ENCODE measurements at places on chromosomes 5 and 9.

DNA sequence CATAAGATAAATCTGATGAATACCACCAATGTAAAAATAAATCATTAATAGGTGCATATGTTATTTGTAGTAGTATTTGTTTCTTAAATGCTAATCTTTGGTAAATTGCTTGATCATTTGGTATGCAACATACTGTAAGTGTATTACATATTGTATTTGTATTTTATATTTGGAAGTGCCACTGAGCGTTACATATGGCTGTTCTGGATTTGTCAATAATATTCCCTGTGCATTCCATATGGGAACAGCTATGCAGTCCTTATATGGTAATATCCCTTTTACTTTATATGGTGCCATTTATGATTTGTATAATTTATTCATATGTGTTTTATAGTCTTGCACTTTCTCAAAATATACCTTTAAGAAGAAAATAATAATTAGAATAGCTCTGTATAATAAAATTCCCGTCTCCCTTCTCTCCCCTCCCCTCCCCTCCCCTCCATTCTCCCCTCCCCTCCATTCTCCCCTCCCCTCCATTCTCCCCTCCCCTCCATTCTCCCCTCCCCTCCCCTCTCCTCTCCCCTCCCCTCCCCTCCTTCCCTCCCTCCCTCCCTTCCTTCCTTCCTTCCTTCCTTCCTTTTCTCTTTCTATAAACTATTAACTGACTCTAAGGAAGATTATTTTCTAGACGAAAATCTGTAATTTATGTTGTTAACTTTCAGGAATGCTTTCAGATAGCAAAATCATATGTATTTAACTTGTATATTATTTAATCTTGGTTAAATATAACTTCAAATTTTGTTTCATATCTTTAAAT is 241.4 kb downstream of the CSNK1G3 start:
- no peak for DNase-seq

- no peak for DNase-seq
Measured at GRCh38 chr5:20213803-20214202, 225.8 kb upstream of the CDH18 start.

DNA sequence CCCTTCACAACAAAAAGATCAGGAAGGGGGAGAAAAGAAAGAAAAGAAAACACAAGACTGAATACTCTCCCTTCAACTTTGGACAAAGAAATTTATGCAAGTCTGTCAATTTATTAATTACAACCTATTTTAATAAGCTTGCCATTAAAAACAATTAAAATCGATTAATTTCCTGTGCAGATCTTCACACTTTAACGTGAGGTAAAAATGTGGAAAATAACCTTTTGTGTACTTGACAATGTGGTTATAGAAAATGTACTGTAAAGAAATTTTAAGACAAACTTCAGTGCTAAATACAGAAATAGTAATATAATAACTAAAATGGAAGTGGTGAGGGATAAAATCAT is 2.7 kb upstream of the MLLT3 start:
- no peak for DNase-seq

- no peak for DNase-seq
Measured at GRCh38 chr9:126672634-126673284, 59.0 kb downstream of the LMX1B start.

DNA sequence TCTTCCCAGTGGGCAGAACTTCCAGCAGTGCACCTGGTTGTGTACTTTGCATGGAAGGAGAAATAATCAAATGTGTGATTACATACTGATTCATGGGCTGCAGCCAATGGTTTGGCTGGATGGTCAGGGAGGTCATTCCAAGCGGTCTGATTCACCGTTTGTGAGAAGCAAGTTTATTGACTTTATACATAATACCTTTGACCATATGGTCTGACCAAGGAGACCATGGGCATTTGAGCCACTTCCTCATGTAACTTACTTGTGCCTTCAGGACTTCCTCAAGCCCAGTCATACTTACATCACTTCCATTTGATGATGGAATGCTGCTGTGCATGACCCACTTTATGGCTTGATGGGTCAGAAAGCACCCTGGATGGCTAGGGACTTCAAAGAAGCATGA is 41.1 kb downstream of the DAP start:
- no peak for DNase-seq

- no peak for DNase-seq
Measured at GRCh38 chr5:54820346-54821134, 164.9 kb downstream of the ESM1 start.

DNA sequence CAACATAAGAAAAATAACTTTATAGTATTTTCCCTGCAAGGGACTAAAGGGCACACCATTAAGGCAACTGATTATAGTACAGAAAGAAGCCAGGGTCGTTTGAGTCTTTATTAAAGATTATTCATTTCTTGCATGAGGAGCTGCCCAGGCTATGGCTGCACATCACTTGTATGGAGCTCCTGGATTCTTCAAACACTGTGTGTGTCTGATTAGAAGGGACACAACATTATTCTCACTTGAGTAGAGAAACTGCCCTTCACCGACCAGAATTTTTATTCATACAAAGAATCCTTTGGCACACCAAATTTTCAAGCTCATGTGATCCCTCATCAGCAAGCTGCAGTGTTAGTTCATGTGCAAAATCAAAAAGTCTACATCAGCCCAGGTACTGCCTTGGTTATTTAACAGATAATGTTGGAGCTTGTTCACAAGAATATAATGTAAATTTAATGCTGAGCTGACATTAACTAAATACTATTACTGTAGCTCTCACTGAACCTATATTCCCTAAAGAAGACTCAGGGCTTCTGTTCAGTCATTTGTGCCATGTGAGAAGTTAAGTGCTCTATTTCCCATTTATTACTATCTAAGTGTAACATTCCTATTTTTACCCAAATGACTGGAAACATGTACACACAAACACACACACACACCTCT is 9.9 kb downstream of the C5orf63 start:
- DNase-seq, result no peak

DNA sequence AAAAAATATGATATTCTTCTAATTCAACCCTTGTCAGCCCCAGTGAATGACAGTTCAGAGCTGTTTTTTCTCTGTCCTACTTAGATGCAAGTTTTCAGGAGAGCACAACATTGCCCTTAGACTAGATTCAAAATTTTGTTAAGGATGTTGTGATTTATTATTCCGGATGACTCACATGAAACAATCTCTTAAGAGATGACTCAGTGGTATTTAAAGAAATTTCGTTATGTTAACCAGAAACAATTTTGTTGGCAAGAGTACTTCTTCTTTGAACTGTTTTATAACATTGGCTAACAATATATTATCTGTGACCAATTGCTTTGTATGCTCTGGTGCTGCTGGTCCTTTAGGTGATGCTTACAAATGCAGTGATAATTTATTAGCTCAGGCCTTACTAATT is 132.0 kb downstream of the IZUMO3 start:
- DNase-seq, result no peak

- DNase-seq, result no peak
Measured at GRCh38 chr5:31392061-31392460, 139.8 kb downstream of the DROSHA start.

- DNase-seq, result no peak
Measured at GRCh38 chr9:211557-211956, 3.1 kb upstream of the DOCK8 start.

DNA sequence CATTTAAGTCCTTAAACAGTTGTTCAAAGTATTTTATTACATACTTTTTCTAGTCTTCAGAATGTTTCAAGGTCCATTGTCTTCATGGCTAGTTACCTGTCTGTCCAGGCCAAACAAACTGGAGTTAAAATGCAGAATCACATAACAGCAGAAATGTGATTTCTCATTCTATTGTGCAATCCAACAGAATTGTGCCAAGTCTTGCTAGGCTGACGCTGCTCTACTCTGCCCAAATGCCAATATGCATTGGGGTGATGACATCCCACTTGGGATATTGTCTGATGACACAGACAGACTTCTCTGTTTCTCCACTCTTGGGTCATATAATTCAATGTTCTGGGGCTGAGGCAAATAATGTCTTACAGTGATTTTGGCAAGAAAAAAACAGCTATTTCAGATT is 5.2 kb upstream of the SLC22A5 start:
- no peak for DNase-seq

DNA sequence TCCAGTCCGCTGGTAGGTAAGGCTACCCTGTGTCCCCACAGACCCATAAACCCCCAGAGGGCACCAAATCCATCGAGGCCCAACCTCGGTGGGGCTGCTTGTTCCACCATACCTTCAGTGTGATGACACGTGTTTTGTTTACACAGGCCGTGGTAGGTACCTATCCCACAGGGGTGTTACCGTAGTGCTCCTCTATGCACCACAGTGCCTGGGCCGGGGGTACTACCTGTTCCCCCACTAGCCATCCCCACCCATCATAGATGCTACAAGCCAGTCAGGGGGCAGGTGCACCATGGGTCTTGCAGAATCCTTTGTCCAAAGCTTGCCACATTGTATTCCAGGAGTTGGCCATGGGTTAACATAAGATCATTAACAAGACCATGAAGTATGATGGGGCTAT is 796.2 kb downstream of the EFNA5 start:
- DNase-seq, result no peak

GRCh38 chr5:65192331-65192730 is 289.4 kb downstream of the ADAMTS6 start:
- no peak for DNase-seq

DNA sequence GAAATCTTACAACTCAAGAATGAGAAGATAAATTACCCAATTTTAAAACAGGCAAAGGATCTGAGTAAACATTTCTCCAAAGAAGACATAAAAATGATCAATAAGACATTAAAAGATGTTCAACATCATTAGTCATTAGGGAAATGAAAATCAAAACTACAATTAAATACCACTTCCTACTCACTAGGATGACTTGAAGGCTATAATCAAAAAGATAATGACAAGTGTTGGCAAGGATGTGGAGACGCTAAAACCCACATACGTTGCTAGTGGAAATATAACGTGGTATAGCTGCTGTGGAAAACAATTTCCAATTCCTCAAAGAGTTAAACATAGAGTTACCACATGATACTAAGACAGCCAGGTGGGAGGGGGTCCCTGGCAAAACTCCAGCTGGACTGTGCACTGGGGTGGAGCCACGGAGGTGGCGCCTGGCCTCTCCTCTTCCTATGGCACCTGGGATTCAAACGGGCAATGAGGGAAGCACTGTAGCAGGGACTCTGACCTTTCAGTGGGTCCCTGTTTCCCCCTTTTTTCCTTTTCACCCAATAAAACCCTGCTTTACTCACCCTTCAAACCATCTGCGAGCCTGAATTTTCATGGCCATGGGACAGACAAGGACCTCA is 5.9 kb downstream of the ARSB start:
- DNase-seq, result no peak

DNA sequence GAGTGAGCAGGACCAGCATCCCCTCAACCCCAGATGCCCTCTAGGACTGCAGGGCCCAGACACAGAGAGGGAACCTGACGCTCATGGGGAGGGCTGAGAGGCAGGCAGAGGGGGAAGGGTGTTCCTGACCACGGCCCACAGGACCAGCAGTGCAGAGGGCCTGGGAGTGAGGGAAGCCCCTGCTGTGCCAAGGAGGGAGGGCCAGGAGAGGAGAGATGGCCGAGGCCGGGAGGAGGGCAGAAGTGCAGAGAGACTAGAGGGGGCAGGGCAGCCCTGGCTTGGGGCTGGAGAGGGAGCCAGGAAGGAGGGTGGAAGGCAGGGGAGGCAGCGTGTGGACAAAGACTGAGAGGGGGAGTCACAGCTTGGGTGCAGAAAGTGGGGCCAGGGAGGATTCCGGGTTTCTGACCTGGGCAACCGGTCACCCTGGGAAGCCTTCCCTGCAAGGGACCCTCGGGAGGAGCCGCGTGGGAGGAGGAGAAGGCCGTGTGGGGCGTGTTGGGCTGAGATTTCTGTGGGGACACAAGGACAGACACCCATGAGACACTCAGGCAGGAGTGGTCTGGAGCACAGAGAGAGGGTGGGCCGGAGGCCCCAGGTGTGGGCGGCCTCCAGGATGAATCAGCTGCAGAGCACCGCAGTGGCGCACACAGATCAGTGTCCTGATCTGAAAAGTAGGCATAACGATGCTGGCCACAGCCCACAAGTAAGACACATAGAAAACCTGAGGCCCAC is 117.5 kb downstream of the ADAMTS2 start:
- no peak for DNase-seq

- DNase-seq, result no peak
Measured at GRCh38 chr9:79632705-79633104, 60.9 kb downstream of the TLE4 start.

GRCh38 chr5:132491368-132492364 is 1.1 kb upstream of the IRF1 start:
- no peak for DNase-seq

- DNase-seq, result no peak
Measured at GRCh38 chr9:93520523-93520922, 55.9 kb upstream of the PHF2 start.

GRCh38 chr9:78196258-78196657 is 39.6 kb upstream of the CEP78 start:
- no peak for DNase-seq

- DNase-seq, result no peak
Measured at GRCh38 chr9:92151691-92152393, 36.6 kb upstream of the SPTLC1 start.

GRCh38 chr5:133756756-133757155 is 144.4 kb upstream of the FSTL4 start:
- no peak for DNase-seq

DNA sequence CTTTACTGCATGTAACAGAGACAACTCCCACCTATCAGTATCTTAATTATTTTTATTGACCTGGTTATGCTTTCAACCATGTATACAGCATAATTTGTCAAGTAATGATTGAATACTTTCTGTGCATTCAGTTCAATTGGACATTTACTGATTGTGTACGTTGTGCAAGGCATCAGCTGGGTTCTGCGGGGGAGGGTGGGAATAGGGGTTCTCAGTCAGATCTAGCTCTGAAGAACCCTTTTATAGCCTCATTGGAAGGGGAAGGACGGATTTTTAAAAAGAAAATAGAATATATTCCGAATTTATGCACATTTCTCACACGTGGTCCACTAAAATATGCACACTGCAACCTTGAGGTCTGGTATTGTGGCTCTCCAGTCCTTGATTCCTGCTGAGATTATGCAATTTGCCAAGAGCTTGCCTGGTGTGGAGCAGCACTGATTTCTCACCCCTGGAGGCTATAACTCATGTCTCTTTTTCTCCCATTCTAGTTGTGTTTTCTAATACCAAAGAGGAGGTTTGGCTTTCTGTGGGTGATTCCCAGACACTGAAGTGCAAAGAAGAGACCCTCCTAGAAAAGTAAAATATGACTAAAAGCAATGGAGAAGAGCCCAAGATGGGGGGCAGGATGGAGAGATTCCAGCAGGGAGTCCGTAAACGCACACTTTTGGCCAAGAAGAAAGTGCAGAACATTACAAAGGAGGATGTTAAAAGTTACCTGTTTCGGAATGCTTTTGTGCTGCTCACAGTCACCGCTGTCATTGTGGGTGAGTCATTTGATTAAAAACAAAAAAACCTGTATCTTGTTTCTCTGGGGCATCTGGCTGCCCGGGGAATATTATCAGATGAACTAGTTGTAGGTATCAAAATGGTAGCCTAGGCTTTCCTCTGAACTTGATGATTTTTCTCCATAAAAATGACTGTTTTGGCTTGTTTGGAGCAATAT is 1.7 kb downstream of the SLC1A3 start:
- no peak for DNase-seq

GRCh38 chr9:129336601-129337331 is 158.7 kb upstream of the IER5L start:
- DNase-seq, result peak; percentile 81

DNA sequence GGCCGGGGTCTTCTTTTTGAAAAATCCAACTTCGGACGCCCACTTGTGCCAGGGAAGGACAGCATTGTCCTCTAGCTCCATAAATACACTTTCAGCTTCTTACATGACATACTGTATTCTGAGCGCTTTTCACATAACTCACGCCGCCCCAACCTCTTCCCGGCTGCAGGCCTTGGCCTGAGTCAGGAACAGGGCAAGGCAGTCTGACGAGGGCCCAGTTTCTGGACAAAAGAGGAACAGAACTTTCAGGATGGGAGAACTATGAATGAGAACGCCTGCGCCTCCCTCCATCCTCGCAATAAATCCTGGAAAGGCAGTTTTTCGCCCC is 650 bp downstream of the DCTN4 start:
- no peak for DNase-seq

Measured in NCI-H526 treated with DMSO at 0.1 percent for 48 hours (cell line).